Glomerular endothelial cell (primary cell): ENCODE measurements at places on chromosomes 7 and 10. TPM values are rescaled to one million over a fixed set of nuclear protein-coding genes. Genes with fewer than 3 reads are reported as not detected.
A peak's percentile ranks its signal among the peaks of the same experiment; 100 is the strongest.

Gene COL1A2
- total RNA-seq, result 9.0 and 76.0 TPM in 2 replicates

Gene GALNT11
- 52.6 and 54.9 TPM in 2 replicates for total RNA-seq

Gene FFAR4
- total RNA-seq, result not detected in 2 replicates

Gene HTR5A
- total RNA-seq, result not detected in 2 replicates

Gene SRPK2
- 44.4 and 59.6 TPM in 2 replicates for total RNA-seq

Gene ST8SIA6
- total RNA-seq, result 0.76 TPM in 1 of 2 replicates, not detected in the other

Gene SFMBT2
- 3.1 and 4.8 TPM in 2 replicates for total RNA-seq

DNA sequence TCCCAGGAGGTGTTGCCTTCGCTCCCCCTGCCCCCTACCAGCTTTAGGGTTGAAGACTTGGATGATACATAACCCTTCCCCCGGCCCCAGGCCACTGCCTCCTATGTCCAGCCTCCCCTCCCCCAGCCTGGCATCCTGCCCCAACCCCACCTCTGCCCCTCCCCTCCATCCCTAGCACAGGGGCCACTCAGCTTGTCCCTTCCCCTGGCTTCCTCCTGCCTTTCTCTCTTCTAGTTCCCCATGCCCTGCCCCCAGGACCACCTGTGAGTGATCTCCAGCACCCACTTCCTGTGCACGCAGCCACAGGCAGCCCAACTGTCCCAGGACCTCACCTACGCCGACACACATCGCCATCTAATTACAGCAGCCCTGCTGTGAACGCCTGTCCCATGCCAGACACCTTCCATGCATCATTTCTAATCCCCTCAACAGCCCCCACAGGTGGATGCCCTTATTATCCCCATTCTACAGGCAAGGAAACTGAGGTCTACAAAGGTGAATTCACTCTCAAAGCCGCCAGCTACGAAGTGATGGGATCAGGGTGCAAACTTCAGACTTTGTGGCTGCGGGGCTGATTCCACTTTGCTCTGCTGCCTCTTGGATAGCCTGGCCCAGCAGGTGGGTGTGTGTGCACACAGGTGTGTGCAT is 82.4 kb upstream of the CHST15 start:
- DNase-seq, result no peak

GRCh38 chr10:59713196-59713821 is 3.7 kb upstream of the SLC16A9 start:
- no peak for DNase-seq

GRCh38 chr10:102112210-102112817 is 7.9 kb downstream of the LDB1 start:
- no peak for DNase-seq

- no peak for DNase-seq
These were observed 135.2 kb downstream of the ADCY1 start for GRCh38 chr7:45709168-45710042.

- no peak for DNase-seq
These were observed 4.4 kb upstream of the PDLIM1 start for GRCh38 chr10:95295031-95295755.

DNA sequence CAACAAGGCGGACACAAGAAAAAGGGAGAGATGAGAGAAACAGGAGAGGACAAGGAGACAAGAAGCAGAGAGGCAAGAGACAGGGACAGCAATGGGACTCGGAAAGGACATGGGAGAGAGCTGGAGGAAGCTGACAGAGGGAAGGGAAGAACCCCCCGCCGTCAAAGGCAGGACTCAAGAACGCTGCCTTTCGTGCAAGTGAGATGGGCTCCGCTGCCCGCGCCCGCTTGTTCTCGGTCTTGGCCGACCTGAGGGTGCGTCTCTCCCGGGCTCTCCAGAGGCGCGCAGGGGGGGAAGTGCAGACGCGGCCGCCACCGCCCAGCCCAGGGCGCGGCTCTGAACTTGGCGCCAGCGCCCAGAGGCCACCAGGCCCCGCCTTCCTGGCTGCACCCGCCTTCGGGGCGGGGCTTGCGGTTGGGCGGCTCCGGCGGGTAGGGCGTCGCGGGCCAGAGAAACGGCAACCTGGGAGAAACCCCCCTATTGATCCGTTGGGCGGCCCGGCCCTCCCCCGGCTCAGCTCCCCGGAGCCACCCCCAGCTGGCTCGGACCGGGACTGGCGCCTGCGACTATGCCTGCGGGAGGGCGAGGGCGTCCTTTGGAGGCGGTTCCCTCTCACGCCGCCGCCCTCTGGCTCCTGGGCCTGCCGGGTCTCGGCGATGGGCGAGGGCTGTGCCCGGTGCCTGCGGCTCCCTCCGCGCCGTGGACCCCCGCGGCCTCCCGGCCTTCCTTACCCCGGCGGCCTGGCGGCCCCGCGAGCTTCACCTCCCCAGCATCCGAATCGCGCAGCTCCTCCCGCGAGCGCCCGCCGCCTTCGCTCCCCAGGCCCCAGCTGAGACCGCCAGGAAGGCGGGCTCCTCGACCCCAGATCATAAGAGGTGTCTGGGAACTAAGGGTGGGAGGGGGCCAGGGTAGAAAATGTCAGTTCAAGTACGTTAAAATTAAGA is 2.2 kb upstream of the ANTXRL start:
- no peak for DNase-seq

DNA sequence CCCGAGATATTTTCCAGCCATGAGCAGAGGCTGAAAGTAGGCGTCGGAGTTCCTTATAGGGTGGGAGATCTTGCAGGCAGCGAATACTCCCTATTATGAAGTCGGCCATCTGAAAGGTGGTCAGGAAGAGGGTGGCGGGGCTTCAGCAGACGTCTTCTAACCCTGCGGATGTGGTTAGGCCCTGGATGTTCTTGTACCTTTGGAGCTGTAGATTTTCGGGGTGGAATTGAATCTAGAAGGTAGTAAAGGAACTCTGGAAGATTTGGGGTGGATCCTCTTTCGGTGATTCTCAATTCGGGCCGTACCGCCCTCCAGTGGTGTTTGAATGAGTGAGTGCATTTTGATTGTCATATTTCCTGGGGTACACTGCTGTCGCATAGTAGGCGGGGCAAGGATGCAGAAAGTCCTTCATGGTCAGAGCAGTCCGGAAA is 635 bp downstream of the NUP205 start:
- peak; percentile 10 for DNase-seq

GRCh38 chr10:70954381-70955176 is 66.2 kb upstream of the PCBD1 start:
- no peak for DNase-seq

GRCh38 chr7:133115596-133115995 is 33.7 kb upstream of the CHCHD3 start:
- no peak for DNase-seq

DNA sequence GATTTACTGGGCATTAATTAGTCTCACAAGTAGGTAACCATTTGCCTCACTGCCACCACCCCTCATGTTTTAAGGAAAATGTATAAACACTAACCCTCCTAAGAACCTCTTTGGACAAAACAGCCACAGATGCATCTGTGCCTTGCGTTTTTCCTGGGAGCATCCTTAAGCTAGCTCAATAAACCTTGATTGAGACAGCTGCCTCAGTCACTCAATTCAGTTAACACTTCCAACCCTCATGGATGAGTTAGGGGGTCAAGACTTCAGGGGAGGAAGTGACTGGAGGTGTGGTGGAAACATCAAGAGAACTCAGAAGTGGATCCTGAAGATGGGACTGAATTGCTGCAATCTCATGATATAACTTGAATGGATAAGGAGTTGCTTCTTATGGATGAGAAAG is 31.5 kb downstream of the CUL2 start:
- DNase-seq, result no peak

DNA sequence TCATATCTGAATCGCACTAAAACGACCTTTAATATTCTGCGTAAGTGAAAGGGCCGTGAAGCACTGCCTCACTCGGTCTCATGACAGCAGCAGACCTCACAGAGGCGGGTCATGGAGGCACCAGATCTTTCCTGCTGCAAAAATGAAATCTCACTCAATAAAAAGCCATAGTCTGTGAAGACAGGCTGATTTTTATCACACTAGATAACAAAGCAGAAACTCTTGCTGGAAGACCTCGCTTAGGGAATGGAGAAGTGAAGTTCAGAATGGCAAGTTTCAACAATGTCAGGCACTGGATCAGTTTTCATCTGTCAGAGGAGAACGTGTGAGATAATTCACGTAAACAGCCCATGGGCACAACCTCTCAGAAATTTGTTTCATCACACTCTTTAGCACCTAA is 8.0 kb downstream of the SEPHS1 start:
- no peak for DNase-seq

DNA sequence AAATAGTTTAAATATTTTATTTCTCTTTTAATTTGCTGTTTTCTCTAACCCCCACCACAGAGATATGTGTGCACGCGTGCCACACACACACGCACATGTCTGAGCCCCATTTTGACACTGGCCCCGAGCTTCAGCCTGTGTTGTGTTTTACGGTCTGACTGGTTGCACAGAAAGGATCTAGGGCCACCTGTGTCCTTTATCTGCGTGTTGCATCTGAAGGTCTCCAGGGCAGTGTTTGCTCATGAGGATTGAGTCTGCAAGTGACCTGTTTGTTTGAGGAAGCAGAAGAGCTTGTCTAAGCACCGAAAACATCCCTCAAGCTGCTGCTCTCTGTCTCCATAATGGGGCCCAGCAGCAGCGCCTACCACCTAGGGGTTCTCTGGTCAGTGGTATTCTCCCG is 266.4 kb upstream of the LYZL1 start:
- DNase-seq, result no peak

DNA sequence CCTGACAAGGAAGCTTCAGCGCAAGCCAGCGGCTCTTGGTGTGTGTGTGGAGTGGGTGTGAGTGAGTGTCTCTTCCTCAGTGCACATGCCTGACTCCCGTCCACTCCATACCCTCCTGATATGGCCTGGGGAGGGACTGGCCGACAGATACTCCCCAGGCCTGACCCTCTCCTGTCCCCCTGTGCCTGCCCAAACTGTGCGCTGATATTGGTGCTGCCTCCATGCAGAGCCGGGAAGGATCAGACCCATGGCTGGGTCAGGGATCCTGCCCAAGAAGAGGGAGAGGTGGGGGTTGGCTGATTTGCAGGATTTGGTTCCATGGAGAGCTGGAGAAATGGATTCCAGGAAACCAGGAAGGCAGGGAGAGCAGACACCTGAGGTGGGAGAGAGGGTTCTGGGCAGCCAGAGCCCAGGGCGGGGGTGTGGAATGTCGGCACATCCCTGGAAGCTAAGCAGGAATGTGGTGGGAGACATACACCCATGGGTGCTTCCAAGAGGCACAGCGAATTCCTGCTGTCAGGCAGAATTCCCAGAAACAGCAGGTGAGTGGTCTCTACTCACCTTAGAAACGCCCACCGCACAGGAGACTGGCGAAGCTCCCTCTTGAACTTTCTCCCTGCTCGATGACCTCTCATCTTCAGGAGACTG is 6.3 kb downstream of the CALML5 start:
- no peak for DNase-seq

- DNase-seq, result no peak
These were observed 779 bp downstream of the C1QL3 start for GRCh38 chr10:16520900-16521299.

DNA sequence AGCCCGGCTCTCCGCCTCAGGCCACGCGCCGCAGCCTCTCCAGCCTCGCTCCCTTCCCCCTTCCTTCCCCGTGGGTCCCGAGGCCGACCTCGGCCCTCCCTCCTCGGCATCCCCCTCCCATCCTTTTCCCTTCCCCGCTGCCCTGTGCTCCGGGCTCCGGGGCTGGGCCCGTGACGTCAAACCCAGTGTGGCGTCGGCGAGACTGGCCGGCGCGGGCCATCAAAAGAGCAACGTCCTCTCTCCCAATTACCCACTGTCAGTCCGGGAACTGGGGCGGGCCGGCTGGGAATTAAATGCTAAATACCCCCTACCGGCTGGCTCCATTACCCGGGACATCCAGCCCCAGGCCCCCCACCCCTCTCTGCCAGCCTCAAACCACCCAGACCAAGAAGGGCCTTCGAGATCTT is 2.6 kb upstream of the GATA3 start:
- no peak for DNase-seq

- DNase-seq, result no peak
These were observed 21.1 kb downstream of the ZNF775 start for GRCh38 chr7:150400008-150400787.

GRCh38 chr7:81175275-81175940 is 256.6 kb upstream of the SEMA3C start:
- no peak for DNase-seq

- no peak for DNase-seq
These were observed 108.5 kb downstream of the ARHGAP12 start for GRCh38 chr10:31820096-31820495.

- DNase-seq, result no peak
These were observed 15.6 kb downstream of the SMURF1 start for GRCh38 chr7:99128076-99128950.

DNA sequence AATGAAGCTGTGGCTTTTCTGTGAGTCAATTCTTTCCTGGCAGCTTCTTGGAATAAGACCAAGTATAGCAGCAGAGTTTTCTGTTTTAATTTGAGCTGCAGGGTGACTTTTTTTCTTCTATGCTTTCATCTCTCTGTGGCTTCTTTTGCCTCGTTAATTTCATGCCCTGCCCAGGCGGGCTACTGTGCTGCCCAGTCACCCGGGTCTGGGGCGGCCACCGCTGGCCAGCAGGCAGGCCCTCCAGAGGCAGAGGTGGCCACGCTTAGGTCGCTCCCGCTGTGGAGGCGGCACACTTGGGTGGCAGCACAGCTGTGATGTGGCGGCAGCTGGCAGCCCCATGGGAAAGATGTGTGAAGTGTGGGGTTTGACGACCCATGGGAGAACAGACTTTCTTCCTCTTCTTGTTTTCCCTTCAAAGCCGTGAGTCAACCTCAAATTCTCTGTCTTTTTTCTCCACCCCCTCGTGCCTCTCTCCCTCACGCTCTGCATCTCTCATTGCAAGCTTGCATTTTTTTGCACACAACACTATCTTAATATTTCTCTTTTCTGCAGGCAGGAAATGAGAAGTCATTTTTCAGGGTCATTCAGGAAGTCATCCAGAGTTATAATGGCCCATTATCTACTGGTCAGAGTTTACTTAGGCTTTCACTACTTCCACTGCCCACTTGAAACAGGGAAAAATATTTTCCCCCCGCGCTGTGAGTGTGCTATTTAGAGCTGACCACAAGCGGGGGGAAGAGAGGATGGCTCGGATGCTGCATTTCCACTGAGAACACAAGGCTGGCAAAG is 67.8 kb downstream of the EGFR start:
- DNase-seq, result no peak

- DNase-seq, result no peak
These were observed 211.7 kb downstream of the CCSER2 start for GRCh38 chr10:84540022-84540616.

DNA sequence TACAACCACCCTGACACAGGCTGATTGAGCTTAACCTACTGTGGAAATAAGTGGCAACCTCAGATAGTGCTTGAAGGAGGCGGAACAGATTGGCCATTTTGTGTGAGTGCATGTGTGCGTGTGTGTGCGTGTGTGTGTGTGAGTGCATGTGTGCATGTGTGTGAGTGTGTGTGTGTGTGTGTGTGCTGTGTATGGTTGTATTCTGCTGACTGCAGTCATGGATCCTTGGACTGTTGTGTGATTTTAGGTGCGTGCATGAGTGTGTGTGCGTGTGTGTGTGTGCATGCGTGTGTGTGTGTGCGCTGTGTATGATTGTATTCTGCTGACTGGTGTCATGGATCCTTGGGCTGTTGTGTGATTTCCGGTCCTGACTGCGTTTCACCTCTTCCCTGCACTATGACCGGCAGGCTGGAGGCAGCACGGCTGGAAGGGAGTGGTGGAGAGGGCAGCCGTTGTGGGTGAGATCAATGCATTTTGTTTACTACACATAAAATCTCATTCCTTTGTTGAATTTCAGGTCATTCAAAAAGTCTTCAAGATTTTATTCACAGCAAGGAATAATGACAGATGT is 6.3 kb downstream of the IQCE start:
- no peak for DNase-seq
